Fibroblast of skin of scalp (primary cell): ENCODE measurements at places on chromosomes 5 and 9.

DNA sequence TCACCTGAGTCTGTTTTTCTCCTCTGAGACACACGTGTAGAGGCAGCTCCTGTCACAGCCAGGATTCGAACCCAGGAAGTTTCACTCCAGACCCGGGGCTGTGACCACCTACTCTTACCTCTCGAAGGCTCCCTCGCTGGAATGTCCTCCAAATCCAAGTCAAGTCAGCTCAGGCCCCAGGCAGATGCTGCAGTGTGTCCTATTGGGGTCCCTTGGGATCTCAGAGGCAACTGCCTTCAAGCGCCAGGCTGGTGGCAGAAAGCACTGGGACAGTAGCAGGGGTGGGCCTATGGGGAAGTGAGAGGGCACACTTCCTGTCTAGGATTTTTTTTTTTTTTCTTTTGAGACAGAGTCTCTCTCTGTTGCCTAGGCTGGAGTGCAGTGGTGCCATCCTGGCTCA, 762 bp upstream of the ST6GALNAC4 start:
- DNase-seq, result no peak

GRCh38 chr9:70411121-70411929, 3.1 kb downstream of the KLF9 start:
- DNase-seq, result peak; percentile 28

DNA sequence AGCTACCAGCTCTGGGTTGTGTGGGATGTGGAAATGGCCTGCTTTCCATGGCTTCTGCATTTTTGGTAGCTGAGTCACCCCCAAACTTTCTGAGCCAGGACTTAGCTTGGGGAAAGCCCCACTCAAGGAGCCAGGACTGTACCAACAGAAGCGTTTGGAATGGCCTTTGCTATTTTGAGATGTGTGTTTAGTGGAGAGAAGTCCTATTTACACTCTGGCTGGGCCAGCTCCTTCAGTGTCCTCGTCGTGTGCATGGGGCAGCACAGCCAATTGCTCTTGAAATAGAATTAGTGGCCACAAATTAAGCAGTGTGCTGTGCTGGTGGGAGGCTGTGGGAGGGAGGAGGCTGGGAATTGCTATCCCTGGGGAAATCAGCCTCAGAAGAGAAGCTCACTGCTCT, 51.6 kb downstream of the ENTREP1 start:
- peak; percentile 94 for DNase-seq

- DNase-seq, result peak; percentile 90
Observed at GRCh38 chr5:157390551-157391297, 69.3 kb upstream of the NIPAL4 start.

DNA sequence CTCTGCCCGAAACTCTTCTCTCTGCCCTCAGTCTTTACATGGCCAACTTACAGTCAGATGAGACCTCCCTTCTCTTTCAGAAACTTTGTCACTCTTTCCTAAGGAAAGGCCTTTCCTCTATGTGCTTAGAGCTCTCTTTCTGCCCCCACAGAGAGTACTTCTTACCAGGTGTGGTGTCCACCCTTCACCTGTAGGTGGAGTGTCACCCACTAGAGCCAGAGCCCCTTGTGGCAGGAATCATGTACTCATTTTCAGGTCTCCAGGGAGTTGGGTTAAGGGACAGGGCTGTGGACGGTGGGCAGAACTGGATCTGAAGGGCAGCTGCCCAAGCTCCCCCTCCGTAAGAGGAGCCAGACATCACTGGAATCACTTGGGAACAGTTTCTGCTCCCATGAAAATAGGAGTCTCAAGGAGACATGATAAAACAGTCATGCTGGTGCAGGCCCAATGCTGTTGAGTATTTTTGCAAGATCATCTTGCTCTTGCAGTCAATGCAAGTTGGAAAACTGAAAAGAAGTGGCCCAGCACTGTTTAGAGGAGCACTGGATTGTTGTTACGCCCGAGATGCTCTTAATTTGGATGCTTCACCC, 436.7 kb downstream of the ZSWIM6 start:
- peak; percentile 5 for DNase-seq

DNA sequence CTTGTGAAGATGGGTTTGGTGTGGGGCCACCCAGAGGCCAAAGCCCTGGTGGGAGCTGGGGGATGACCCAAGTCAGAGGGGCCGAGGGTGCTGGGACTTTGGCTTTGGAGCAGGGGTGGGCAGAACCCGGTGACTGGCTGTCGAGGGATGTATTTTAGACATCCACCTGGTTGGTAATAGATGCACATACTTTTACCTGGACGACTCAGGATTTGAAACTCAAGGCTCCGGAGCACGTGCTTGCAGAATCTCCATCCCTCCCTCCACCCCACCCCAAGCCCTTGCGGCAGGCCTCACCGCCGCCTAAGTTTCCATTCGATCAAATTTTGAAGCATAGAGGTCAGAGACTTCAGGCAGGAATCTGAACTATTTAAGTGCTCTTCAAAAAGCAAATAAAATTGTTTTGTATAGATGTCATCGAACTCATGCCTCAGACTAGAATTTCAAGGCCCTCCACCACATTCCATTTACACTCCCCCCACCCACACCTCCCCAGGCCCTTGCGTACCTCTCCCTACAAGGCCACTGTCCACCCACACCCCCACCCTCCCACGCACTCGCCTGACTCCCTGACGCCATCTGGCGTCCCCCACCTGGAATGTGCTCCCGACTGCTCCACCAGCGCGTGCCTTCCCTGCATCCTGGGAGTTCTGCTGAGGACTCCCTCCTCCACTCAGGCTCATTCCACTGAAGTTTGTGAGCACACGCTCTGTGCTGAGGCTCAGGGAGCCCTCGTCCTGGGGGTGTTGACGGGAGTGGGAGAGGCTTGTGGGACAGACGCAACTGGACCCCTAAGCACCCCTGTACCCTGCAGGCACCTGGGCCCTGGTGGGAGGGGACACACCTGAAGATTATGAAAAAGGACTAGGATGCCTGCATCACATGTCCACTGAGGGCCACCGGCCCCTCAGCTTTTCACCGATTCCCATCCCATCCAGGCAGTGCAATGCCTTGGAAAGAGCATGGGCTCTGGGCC, 56.4 kb upstream of the RPL26L1 start:
- peak; percentile 98 for DNase-seq

DNA sequence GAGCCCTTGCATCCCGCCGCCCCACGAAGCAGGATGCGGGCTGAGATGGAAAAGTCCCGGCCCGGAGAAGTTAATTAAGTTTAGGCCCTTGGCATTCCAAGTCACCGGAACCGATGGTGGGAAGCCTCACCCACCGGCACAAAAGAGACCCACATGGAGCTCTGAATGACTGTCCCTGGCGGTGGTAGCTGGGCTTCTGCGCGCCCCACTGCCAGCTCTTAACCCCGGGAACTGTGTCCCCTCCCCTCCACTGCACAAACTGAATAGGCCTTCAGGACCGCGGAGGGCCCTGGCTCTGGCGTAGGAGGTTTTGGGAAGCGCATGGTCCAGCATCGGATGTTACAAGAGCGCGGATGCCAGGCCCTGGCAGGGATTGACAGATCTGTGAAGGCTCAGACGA, 291.1 kb upstream of the TUT7 start:
- no peak for DNase-seq

DNA sequence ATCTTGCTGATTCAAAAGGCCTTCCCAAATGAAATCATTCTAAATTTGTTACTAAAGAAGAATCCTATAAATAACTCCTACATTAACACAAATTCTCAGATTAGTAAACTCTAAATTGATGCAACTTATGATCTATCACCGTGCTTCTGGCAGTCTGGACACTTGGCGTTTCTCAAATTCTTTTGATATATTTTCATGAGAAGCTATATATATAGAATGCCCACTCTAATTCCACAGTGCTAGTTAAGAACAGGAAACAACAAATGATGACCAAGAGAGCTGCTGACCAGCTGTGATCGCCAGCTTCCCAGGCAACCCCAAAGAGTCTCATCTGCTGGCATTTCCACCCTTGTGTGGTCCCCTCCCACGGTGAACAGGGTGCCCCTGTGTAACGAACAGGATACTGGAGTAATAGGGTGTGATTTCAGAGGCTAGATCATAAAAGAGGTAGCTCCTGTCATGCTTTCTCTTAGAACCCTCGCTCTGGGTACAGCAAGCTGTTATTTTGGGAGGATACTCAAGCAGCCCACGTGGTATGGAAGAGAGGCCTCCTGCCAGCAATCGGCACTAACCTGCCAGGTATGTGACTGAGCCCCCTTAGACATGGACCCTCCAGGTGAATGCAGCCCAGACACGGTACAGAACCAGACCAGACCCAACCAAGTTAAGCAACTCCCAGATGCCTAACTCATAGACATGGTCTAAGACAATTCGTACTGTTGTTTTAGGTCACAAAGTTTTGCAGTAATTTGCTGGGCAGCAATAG, 64.7 kb downstream of the CDC14B start:
- DNase-seq, result peak; percentile 44

- DNase-seq, result no peak
Observed at GRCh38 chr9:136541709-136542108, 4.1 kb downstream of the NOTCH1 start.

- DNase-seq, result no peak
Observed at GRCh38 chr9:75461183-75461582, 372.9 kb downstream of the OSTF1 start.

- DNase-seq, result no peak
Observed at GRCh38 chr5:95086927-95087815, 197.7 kb downstream of the MCTP1 start.

DNA sequence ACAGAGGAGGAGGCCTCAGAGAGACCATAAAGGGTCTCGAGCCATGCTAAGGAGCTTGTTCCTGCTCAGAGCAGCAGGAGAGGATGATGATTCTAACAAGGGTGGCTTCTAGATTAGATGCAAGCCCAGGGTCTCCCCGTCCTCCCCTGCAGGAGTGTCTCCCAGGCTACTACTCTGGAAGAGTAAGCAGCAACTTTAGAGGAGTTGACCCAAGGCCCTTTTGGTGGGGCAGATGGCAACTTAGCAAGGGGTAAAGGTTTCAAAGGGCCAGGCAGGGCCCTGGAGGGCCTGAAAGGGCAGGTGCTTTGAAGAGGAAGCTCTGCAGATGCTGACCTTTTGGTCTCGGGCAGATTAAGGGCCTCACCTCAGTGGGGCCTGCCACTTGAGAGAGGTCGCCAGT, 174.9 kb downstream of the GABBR2 start:
- no peak for DNase-seq

GRCh38 chr5:68424799-68425537, 209.4 kb downstream of the PIK3R1 start:
- DNase-seq, result peak; percentile 27

DNA sequence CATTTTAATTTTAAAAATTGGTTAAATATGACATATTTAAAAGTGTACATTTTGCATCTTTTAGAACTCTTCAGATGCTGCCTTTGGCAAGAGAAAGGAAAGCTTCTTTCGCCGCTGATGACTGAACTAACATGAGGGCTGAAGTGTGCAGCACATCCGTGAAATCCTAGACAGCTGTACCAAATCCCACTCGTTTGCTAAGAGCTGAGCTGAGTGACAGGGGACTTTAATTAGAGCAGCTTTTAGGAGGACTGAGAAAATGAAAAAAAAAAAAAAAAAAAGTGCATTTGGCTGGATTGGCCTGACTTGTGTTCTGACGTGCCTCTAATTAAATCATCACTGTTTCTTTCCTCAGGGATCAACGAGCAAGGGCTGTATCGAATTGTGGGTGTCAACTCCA, 271.3 kb downstream of the ARHGAP26 start:
- no peak for DNase-seq

DNA sequence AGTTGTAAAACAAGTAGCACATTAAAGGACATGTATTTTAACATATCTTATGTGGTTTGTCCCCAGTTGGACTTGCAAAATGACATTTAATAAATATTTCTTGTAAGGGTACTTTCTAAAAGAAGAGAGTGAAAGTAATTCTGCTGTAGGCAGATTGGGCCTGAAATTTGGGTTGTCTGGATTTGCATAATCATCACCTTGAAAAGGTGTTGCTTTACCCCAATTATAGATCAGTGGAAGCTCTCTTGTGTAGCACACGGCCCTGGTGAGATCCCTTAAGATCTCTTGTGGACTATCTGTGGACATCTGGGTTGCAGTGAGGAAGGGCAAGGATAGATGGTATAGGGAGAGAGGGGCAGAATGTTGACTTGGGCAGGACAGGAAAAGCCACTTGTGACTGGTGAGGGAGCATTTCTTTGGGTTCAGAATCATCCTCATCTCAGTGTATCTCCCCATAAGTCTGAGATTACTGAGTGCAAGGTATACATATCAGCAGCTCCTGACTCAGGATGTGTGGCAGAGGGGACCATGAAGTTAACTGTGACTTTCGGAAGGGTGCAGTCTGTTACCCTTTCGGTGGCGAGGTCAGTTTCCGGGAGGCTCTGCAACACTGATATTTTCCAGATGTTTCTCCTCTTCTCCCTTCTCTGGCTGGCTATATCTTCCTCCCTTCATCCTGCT, 2.0 kb upstream of the TNFAIP8 start:
- no peak for DNase-seq

GRCh38 chr5:126965487-126965886, 64.9 kb downstream of the MARCHF3 start:
- no peak for DNase-seq

- peak; percentile 55 for DNase-seq
Observed at GRCh38 chr5:141657404-141657803, 6.2 kb upstream of the FCHSD1 start.

- DNase-seq, result peak; percentile 95
Observed at GRCh38 chr9:127185931-127186781, 63.7 kb upstream of the ANGPTL2 start.

DNA sequence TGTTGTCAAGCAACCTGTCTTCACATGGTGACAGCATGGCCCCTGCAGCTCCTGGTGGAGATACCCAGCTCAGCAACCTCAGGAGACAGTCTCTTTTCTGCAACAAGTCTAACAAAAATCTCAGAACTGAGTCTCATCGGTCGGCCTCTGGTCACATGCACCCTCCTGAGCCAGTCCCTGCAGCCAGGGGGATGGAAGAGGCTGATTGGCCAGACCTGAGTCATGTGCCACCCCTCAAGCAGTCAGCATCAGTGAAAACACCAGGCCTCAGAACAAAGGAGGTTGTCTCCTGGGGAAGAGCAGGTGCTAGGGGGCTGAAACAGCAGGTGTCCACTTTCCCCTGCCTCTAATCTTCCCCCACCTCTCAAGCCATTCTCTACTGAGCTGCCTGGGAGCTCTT, 54.4 kb downstream of the SMIM23 start:
- DNase-seq, result no peak

GRCh38 chr9:98034593-98035546, 21.7 kb upstream of the NANS start:
- peak; percentile 72 for DNase-seq

GRCh38 chr5:138544181-138545134, 1.4 kb upstream of the ETF1 start:
- no peak for DNase-seq

GRCh38 chr5:52888363-52888762, 100.6 kb downstream of the ITGA1 start:
- DNase-seq, result no peak

- peak; percentile 67 for DNase-seq
Observed at GRCh38 chr9:70639853-70640814, 225.7 kb upstream of the KLF9 start.

GRCh38 chr9:69674716-69675438, 2.7 kb upstream of the APBA1 start:
- DNase-seq, result peak; percentile 89

DNA sequence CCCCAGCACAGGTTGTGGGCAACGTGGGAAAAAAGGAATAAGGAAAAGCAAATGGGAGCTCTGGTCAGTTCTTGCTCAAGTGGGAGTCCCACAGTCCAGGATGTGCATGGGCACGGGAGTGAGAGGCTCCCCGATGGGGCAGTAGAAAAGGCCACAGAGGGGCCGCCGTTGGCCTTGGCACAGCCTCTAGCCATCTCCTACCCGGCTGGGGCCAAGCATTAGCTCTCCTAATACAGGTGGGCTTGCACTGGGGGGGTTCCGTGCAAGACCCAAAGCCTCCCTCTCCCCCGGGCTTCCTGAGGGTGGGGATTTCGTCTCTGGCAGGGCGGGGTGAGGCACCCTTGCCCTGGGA, 212.2 kb upstream of the MVB12B start:
- DNase-seq, result no peak

- no peak for DNase-seq
Observed at GRCh38 chr5:6595405-6595804, 37.4 kb downstream of the NSUN2 start.
